Stimulated activated CD8-positive, alpha-beta memory T cell treated with anti-CD3 and anti-CD28 coated beads, Interleukin-12 subunit alpha, Interleukin-12 subunit beta, amount 100 ng/mL, for 1 hour (primary cell): ENCODE measurements at places on chromosomes 16 and 17.

GRCh38 chr17:78219396-78220150 is 5.5 kb downstream of the BIRC5 start:
- no peak for DNase-seq

DNA sequence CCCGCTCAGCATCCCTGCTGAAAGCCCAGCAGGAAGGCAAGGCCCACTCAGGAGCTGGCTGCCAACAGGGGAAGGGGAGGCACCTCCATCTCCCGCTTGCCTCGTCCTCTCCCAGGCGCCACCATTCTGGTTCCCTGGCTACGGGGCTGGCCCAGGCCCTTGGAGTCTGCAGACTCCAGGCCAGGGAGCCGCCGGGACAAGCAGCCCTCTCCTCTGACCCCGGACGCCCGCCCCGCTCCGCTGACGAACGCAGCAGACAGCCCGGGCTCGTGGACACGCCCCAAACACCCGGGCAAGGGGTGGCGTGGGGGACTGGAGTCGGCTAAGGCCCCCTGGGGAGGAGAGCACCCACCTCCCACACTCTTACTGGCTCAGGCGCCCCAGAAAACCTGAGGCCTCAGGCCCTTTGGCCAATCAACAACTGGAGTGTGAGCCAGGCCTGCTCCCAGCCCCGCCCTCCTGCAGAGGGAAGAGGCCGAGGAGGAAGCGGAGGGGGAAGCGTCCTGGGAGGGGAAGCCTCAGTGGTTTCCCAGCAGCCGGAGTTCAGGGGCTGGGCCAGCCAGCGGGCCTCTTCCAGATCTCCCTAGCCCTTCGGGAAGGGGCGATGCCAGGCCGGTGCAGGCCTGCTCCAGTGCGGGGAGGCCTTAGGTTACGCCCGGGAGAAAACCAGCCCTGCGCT is 4.2 kb downstream of the MNT start:
- no peak for DNase-seq

GRCh38 chr16:77290451-77291115 is 91.4 kb downstream of the SYCE1L start:
- no peak for DNase-seq

GRCh38 chr16:71262391-71262790 is 26.8 kb downstream of the CMTR2 start:
- no peak for DNase-seq

DNA sequence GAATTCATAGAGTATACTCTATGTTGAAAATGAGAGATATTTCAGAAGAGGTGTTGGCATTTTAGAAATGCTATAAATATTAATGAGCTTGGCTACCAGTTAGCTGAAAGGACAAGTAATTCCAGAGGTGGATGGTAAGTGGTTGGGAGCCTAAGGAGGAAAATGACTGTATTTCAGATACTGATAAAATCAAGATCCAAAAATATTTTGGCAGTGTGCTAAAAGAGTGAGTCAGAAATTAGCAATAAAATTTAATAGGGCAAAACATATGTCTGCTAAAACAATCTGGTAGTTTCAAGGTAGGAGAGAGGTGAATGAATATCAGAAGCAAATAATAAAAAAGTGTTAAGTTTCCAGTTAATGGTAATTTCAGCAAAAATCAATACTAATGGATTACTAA is 1287.9 kb downstream of the CDH8 start:
- no peak for DNase-seq

- no peak for DNase-seq
Measured at GRCh38 chr17:46794318-46794717, 24.2 kb downstream of the WNT3 start.

DNA sequence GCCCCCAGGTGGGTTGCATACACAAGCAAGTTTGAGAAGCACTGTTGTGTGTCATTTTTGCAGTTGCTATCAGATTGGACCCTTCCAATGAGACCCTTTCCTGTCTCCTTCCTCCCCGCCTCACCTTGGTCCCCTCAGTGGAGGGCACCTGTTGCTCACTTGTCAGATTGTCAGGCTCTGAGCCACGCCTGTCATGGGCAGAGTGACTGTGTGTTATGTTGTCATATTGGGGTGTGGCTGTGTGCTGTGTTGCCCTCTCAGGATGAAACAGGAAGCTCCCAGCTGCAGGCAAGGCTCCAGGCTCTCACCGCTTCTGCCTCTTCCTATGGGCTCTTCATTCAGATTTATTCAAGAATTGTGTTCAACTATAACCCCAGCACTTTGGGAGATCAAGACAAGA is 302.9 kb downstream of the CPPED1 start:
- no peak for DNase-seq

- DNase-seq, result no peak
Measured at GRCh38 chr16:65667011-65667578, 545.2 kb upstream of the CDH11 start.

DNA sequence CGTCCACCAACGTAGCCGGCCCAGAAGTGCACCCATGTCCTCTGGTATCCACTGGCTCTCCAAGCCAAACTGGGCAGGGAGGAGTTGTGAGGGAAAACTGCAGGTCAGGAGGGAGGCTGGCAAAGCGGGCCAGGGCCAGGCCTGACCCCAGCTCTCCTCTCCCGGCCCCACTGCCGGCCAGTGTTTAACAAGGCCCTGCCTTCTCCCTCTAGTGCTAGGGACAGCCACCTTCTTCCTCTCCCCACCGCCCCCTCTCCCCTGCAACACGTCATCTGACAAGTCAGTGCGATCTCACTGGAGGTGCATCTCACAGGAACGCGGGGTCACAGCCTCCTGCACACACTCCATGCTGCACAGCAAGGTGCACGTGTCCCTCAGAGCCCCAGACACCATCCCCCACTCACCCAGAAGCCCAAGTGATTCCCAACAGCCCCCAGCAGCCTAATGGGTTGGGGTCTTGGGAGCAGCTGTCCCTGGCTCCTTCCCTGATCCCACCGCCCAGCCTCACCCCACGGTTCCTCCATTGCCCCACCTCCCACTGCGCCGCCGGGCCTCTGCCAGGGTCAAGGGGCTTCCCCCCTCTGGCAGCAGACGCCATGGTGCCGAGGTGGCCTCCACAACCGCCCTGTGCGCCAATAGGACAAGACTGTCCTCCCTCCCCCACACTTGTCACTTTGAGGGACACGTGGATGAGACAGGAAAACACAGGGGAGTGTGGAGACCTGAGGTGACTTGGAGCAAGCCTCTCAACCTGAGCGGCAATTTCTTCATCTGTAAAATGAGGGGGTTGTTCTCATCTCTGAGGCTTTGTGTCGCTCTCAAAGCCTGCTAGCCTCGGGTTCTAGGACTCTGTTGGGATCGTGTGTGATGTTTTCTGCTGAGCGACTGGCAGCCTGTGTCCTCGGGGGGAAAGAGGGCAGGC is 1.1 kb upstream of the ACE start:
- no peak for DNase-seq

DNA sequence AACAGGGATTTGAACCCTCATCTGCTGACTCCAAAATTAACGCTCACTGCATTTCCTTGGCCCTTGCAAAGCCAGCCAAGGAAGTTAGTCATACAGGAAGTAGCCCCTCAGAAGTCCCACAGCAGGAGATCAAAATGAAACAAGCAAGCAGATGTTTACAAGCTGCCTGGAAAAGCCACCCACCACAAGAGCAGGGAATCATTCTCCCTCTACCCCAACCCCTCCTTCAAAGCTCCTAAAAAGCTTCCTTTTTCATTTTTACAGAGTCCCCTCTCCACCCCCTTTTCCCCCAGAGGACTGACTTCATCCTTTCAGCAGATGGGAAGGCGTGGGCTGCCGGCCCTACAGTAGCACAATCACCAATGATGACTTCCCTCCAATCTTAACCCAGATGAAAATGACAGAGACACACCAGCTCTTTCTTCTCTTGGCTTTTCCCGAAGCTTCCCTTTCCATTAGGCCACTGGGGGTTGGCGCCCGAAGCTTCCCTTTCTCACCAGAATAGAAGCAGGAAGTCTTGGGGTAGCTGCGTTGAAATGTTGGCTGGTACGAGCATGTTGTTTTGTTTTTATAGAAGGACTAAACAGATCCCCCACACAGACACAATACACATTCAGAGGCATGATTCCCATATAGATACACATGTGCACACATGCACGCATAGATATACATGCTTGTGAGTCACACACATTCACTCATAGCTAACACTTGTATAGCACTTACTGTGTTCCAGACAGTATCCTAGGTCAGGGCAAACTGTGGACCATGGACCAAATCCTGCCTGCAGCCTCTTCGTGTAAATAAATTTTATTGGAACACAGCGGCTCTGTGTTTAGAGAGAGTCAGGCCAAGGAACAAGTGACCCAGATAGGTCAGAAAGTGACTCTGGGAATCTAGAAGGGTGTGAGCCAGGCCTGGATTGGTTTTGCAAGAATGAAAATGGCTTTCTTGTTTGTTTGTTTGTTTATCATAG is 17.4 kb downstream of the ITPRIPL2 start:
- no peak for DNase-seq

DNA sequence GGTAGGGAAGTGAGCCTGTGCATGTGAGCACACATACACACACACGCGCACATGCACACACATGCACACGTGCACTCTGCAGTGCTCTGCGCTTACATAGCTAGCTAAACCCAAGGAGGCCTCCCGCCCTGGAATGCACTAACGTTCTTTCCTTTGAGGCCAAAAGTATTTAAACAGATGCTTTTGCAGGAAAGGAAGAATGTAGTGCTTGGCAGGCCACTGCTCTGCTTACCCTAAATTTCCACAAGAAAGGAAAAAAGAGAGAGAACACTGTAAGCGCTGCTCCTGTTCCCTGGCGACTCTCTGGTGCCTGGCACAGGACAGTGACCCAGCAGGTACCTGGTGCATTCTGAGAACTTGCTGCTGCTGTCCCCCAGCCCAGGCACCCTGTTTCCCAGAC is 31.3 kb upstream of the MRPS23 start:
- no peak for DNase-seq
